Renal pelvis (tissue), 12 donors: ENCODE measurements at places on chromosomes 1 and 21.

DNA sequence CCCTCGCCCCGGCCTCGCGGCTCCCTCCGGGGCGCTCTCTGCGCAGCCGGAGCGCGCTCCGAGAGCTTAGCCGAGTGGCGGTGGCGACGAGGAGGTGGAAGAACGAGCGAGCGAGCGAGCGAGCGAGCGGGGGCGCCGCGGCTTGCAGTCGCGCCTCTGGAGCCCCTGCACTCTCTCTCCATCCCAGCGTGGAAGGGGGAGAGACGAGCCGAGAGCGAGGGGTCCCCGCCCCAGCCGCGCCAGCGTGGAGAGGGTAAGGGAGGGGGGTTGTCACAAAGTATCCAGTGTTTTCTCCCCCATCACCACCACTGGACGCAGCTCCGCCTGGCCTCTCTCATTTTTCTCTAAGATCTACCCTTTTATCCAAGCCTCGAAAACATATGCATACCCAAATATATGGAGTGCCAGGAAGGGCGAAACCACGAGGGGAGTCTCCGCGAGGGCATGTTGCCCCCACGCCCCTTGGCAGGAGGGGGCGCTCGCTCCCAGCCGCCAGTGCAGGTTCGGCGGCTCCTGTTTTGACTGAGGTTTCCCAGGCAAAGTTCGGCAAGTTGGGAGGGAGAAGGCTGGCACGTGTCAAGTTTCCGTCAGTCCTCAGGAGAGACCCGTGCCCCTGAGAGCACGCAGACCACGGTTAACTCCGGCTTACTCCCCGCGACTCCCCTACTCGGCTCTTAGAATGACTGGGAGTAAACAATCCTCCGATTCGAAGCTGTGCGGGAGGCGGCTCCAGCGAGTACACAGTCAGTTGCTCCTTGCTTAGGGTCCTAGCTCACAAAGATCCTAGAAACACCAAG, 569 bp upstream of the DAB1 start:
- DNase-seq = peak; percentile 53

GRCh38 chr21:17003258-17003615, 509.6 kb upstream of the CXADR start:
- no peak for DNase-seq

- no peak for DNase-seq
Measured at GRCh38 chr1:39828734-39829133, 40.1 kb upstream of the BMP8B start.

GRCh38 chr1:66330722-66331141, 203.2 kb upstream of the SGIP1 start:
- no peak for DNase-seq

- no peak for DNase-seq
Measured at GRCh38 chr21:23951251-23951650, 1656.0 kb downstream of the MRPL39 start.

GRCh38 chr1:9883585-9884449, 26.3 kb downstream of the CTNNBIP1 start:
- DNase-seq = no peak

DNA sequence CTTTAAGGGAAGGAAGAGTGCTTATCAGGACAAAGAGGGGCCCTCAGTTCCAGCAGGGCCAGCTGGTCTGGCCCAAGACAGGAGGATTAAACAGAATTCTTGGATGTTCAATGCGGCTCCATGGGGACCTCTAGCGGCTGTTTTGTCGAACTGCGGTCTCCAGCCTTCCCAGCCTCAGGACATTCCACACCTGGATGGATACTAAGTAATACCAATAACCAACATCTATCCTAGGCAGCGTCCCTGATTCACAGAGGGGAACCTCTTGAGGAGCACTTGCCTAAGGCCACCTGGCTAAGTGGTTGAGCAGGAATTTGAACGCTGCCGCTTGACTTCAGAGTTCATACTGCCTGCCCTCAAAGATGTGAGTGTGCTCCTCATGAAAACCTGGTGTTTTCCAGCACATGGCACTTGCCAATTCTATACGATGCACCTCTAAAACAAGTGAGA, 15.5 kb upstream of the CD247 start:
- peak; percentile 70 for DNase-seq

DNA sequence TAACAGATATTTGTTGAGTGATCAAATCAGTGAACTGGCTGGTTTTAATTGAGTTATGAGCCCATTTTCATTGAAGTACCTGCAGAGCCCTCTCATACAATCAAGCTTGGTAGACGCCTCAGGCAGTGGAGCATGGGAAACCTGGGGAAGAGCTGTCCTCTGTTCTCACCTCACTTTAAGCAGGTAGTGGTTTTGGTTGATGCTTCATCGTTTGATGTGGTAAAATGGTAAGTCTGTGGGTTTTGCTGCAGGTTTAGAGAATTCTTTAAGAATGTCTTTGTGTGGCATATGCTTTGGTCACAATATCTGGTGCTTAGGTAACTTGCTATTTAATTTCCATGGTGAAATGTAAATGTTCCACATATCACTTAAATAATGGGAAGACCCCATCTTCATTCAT, 10.0 kb downstream of the LAMC1 start:
- DNase-seq = no peak

GRCh38 chr1:42830631-42831030, 13.4 kb upstream of the SVBP start:
- DNase-seq = no peak

DNA sequence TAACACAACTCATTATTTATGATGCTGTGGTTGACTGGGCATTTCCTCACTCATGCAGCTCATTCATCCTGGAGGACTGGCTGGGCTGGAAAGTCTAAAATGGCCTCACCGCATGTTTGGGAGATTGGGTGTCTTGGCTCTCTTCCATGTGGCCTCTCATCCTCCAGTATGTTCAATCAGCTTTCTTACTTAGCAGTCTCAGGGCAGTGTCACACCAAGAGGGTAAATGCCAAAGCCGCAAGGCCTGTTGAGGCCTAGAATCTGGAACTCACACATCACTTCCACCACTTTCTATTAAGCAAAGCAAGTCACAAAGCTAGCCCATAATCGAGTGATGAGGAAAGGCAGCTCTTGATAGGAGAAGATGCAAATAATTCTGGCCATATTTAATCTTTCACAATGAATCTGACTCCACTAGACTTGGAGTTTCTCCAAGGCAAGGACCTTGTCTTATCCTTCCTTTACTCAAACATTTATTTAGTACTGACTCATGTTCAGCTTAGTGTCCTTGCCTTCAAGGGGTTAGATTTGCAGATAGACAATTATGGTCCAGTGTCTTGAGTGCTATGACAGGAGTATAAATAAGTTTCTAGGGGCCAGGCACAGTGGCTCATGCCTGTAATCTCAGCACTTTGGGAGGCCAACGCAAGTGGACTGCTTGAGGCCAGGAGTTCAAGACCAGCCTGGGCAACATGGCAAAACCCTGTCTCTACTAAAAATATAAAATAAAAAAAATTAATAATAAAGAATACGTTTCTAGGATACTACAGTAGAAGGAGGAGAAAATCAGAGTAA, 45.1 kb downstream of the TMEM53 start:
- no peak for DNase-seq

GRCh38 chr1:38183747-38184146, 137.2 kb upstream of the POU3F1 start:
- no peak for DNase-seq
